T-helper 2 cell (primary cell): ENCODE measurements at places on chromosomes 1 and 21.

DNA sequence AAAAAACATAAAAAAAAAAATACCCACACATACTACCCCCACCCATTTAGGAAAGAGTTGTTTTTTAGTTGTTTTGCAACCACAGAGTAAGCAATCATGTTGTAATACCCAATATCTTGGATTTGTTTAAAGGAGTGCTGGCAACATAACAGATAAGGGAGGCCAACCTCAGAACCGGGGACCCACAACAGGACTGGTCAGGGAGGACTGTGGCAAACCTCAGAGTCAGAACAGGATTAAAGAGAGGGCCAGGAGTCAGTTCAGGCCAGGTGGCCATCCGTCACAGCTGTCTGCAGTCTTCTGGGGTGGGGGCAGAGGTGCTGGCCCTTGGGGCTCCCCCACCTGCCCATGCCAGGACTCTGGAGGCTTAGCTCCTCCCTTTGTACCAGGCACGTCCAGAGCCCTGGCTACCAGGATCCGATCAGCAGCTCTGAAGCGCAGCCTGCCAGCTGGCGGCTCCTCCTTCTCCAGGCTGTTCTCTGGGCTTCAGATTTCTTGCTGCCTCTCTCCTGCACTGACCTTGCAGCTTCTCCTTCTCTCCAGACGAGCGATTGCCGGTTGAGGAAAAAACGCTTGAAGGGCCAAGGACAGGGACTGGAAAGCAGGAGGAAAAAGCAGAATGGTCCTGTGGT lies 7.9 kb downstream of the H6PD start:
- DNase-seq = no peak

GRCh38 chr1:244354810-244355278 lies 96.9 kb downstream of the ADSS2 start:
- DNase-seq = no peak

DNA sequence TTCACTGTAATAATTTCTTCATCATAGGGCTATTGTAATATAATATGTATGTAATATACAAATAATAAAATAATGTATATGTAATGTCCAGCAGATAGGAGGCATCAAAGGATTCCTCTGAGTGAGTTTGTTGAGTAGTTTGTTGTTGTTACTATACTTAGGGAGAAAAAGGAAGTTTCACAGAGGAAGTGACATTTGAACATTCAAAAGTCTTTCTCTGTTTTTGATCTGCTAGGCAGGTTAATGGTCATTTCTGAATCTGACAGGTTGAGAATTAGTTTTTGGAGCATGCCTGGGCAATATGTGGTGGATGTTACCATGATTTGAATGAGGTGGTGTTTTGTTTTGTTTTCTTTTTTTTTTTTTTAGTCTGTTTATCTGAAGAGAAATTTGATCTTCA lies 102.1 kb downstream of the NRDC start:
- DNase-seq = no peak

DNA sequence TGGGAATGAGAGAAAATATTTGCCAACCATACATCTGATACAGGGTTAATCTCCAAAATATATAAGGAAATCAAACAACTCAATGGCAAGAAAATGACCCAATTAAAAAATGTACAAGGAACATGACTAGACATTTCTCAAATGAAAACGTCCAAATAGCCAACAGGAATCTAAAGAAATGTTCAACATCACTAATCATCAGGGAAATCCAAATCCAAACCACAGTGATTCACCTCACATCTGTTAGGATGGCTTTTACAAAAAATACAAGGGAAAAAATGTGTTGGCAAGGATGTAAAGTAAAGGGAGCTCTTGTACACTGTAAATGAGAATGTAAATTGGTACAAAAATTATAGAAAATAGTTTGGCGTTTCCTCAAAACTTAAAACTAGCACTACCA lies 54.7 kb upstream of the ZRANB2 start:
- no peak for DNase-seq

DNA sequence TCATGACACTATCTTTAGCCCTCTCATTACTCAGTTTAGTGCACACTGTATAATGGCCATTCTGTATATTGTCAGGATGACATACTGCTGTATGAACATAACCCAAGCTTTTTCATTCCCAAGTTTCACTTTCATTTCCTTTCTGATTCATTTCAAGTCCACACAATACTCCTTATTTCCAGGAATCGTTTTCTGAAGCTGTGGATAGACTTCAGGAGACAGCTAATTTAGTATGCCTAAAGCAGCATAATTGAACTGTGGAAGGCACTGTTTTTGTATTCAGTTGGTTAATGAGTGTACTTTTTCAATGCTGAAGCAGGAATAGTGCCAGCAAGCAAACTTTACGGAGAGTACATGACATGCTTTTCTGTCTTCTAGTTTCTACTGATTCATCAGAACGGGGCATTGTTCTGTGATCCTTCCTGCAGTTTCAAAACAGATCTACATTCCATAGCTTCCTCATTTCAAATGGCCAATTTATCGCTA lies 578.5 kb upstream of the ZP4 start:
- no peak for DNase-seq

DNA sequence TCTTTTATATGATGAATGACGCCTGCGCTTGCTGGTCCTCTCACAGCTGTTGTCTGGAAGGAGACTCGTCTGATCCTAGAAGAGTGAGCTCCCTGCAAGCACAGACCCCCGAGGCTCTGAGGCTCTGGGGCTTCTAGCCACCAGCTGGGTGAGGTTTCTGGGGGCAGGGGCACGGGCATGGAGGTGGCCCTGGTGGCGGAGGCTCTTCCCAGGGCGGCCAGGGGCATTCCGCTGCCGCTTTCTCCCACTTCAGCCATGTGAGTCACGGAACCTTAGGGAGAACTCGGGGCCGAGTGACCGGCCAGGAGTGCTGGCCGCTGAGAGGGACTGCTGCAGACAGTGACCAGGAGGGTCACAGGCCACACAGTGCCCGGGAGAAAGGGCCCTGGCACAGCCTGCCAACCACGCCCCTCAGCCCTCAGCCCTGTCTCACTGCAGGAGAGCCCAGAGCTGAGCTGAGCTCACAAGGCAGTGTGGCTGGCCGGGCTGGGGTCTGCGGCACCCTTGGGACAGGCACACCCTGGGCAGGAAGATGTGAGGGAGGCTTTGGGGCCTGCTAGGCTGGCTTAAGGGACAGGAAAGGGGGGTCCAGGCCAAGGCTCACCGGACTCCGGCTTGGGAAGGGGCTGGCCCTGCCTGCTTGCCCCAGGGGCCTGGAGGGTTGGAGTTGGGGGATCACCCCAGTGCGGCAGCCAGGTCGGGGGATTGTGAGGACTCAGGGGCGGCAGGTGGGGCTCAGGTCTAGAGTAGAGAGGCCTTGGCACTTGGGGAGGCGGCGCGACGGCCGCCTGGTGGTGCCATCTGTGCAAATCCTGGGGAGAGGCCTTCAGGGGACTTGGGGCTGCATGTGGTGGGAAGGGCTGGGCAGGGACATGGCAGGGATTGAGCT lies 35.7 kb downstream of the MORN1 start:
- DNase-seq = no peak

- no peak for DNase-seq
Observed at GRCh38 chr1:25737130-25737529, 62.9 kb upstream of the SELENON start.

DNA sequence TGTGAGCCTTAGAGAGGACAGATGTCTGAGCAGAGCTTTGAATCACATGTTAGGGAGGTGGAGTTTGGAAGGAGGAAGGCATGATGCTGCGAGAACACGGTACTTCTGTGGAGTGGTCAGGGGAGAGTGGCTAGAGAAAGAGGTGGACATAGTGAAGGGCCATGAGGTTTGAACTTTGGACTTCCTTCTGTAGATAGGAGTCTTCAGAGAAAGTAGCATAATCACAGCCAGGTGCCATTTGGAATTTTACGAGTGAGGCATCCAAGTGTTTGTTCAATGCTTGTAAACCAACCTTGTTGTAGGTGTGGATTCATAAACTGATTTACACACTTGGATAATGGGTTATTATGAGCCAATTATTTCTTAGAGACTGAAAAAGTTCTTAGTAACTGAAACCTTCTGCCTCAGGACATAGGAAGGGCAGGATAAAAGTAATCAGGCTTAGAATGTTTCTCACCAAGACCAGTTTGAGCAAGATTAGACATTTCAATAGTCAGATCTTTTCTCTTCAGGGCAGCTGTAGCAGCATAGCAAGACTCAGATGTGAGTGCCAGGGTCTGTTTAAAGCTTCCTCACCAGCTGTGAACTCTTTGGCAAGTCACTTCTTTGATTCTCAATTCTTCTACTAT lies 83.5 kb upstream of the HMCN1 start:
- no peak for DNase-seq

DNA sequence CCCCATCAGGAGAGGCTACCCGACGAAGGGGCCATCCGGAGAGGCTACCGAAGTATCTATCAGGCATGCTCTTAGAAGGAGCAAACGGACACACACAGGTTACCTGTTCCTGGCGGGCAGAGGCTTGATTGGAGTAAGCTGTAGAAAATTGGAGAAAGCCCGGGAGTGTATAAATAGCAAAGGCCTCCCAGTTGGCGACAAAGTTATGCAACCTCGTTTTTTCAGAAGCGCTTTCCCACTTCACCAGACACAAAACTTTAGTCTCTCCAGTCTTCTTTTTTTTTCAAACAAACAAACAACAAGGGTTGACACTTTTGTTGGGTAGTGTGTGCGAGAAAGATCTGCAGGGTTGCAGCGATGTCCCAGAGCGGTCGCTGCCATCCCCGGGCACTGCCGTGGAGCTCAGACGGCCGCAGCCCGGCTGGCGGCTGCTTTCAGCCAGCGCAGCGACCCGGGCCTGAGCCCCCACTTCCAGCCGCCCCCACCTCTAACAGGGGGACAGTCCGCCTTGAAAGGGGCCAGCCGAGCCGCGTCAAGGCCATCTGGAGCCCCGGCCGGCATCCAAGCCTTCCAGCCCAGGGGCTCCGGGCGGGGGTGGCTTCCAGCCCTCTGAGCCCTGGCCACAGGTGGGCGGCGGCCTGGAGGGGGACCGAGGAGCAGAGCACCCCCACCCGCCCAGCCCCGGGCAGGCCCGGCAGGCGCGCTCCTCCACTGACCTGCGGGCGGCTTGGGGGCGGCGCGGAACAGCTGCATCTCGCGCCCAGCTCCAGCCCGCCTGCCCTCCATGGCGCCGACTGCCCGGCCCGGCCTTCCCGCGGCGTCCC lies 616 bp downstream of the MCOLN3 start:
- no peak for DNase-seq

DNA sequence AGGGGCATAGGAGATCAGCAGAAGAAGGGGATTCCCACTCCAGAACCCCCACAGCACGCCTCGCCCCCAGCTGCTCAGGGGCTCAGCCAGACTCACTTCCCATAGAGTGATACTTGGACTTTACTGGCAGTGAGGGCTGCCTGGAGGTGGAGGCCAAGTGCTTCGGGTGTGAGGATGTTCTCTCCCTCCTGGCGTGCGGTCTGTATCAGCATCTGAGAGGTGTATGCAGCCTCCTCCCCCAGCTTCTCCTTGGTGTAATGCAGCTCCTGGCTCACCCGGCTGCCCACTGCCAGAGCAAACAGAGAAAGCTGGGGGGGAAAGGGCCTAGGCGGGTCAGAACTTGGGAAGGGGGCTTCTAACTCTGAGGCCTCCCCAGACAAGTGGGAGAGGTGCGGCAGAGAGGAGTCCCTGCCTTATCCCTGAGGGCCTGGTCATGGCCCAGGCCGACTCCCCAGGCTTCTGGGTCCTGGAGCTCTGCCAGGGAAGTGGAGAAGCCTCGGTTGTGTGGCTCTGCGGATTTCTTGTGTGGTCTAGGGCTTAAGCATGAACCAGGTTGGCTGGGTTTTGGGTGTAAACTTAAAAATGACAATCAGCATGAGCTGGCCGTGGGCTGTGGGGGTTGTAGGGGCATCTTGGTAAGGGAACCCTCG lies 10.9 kb downstream of the PTCH2 start:
- DNase-seq = no peak

GRCh38 chr1:18072066-18072465 lies 35.5 kb upstream of the IGSF21 start:
- no peak for DNase-seq

DNA sequence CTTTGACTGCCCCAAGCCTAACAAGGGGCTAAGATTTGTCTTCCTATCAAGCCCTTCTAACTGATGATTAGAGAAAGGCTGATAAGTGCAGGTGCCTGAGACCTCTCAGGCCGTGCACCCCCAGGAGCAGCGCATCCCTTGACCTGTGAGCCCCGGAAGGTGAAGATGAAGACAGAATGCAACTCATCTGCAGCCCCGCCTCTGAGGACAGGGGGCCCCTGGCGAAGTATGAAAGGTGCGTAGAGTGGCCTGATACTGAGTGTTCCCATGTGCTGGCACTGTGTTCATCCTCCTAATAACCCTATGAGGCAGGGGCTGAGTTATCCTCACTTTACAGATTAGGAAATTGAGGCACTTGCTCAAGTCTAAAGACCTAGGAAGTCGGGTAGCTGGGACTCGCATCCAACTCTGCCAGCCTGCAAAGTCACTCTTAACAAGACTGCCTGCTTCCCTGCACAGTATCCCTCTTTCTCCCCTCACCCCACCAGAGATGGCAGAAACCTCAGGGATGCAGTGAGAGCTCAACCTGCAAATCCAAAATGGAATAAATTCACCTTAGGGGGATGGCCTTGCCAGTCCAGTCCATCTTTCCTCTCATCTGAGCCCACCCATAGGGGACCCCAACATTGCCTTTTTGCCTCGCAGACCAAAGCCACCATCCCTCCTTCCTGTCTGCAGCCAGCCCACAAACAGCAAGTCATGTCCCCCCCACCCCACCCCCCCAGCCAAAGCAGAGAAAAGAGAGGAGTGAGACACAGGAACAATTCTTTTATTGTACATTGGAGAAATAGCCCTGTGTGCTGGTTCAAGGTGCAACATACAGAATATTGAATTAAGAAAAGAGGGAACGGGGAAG lies 4.1 kb downstream of the CAMK2N1 start:
- DNase-seq = no peak
